Stimulated activated CD8-positive, alpha-beta memory T cell treated with anti-CD3 and anti-CD28 coated beads, Interleukin-2, amount 100 ng/mL, for 48 hours (primary cell): ENCODE measurements at places on chromosomes 3 and 15.
A peak's percentile ranks its signal among the peaks of the same experiment; 100 is the strongest.

DNA sequence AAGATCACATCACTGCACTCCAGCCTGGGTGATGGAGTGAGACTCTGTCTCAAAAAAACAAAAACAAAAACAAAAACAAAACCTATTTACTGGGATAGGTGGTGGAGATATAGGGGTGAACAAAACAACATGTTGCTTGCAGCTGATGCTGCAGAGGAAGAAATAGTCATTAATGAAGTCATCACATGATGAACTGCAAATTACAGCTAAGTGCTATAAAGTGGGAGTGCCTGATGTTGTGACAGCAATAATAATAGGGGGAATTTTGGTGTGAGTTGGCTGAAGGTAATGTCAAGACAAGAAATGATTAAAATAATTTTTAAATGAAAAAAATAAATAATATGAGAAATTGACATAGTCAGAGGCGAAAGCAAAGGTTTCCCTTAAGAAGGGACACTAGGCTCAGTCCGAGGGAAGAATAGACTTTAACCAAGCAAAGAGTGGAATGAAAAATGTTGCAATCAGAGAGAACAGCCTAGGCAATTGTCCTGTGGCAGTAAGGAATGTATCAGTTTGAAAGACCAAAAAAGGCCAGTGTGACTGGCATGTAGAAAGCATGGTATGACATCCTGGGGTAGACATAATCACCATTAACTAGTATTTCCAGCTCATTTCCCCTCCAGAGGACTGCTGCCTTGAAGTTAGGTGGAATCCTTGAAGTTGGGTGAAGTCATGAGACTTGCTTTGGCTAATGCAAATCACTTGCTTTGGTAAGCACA lies 14.7 kb upstream of the PIK3CB start:
- DNase-seq = no peak

DNA sequence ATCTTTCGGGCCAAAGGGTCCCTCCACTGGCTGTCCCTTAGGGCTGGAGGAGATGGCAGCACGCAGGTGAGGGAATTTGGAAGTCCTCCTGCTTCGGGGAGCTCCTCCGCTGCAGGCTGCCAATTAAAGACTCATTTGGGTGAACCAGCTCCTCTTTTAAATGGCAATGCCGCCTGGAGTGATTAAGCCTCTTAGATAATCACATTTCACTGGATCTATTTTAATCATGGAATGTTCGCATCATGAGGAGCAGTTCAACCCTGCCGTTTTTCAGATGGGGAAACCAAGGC lies 117.9 kb downstream of the LIPC start:
- DNase-seq = no peak

GRCh38 chr15:47414207-47414606 lies 303.1 kb upstream of the SEMA6D start:
- DNase-seq = no peak

GRCh38 chr3:143424874-143425273 lies 305.3 kb downstream of the CHST2 start:
- DNase-seq = no peak

DNA sequence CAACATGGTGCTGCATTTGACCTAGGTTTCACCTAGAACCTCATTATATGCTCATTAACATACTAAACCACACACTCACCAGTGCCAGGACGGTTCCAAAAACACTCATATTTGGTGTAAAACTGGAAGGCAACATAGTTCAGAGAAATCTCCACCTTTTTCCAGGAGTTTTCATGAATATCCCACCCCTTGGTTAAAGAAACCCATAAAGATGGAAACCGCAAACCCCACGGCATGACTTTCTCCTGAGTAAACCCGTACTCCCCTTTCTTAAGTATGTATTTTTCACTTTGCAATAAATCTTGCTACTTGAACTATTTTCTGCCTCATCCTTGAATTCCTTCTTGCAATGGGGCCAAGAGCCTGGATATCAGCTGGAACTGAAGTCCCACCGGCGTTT lies 379.3 kb downstream of the MAGI1 start:
- DNase-seq = no peak

DNA sequence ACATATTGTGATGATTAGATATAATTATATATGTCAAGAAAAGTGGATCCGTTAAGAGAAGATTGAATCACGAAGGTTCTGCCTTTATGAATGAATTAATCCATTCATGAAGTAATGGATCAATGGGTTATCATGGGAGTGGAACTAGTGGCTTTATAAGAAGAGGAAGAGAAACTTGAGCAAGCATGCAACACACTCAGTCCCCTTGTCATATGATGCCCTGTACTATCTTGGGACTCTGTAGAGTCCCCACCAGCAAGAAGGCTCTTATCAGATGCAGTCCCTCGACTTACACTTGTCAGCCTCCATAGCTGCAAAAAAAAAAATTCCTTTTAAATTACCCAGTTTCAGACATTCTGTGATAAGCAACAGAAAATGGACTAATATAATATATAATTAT lies 301.9 kb downstream of the RAP2B start:
- no peak for DNase-seq

GRCh38 chr3:176872771-176873209 lies 324.5 kb downstream of the TBL1XR1 start:
- peak; percentile 3 for DNase-seq

- DNase-seq = no peak
Measured at GRCh38 chr15:93469994-93470393, 381.0 kb upstream of the RGMA start.

GRCh38 chr3:16884084-16884747 lies 539 bp upstream of the PLCL2 start:
- DNase-seq = peak; percentile 68

DNA sequence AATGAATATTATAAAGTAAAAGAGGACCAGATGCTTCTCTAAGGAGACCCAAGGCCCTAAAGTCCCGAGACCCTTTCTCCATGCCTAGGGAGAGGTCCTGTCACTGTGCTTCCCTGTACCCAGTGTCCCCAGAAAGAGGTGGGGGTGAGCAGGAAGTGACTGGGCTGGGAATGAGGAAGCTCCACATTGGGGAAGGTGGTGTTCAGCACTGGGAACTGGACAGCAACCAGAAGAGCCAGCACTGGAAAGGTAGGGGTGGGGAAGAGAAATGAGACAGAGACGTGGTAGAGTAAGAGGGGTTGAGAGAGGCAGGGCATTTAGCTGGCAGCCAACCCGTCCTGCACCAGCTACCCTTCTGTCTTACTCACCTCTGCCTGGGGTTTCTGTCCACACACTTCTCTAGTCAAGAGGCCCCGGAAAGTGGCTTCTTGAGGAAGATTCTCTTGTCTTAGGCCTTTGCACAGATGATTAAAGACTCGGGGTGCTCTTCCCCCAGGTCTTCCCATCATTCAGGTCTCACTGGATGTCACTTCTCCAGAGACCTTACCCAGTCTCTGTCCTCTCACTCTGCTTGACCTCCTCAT lies 12.2 kb downstream of the RRP9 start:
- DNase-seq = no peak

GRCh38 chr15:26943866-26944265 lies 27.1 kb upstream of the GABRG3 start:
- DNase-seq = no peak

DNA sequence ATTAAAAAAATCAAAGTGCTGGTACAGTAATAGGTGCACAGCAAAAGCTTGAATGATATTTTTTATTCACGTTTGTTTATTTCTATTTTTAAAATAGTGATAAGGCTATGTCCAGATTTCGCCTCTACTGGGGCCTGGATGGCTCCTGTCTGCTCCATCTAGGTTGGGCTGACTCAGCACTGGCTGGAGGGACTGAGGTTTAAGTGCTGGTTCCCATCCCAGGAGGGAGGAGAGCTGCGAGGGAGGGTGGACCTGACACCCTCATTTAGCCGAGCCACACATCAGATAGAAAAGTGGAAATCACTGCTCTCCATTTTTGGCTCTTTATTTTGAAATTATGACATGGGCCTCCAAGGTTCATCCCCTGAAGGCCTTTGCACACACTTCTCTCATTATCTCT lies 95.4 kb upstream of the AGBL1 start:
- no peak for DNase-seq

- DNase-seq = no peak
Measured at GRCh38 chr3:43024181-43024885, 45.2 kb downstream of the GASK1A start.

DNA sequence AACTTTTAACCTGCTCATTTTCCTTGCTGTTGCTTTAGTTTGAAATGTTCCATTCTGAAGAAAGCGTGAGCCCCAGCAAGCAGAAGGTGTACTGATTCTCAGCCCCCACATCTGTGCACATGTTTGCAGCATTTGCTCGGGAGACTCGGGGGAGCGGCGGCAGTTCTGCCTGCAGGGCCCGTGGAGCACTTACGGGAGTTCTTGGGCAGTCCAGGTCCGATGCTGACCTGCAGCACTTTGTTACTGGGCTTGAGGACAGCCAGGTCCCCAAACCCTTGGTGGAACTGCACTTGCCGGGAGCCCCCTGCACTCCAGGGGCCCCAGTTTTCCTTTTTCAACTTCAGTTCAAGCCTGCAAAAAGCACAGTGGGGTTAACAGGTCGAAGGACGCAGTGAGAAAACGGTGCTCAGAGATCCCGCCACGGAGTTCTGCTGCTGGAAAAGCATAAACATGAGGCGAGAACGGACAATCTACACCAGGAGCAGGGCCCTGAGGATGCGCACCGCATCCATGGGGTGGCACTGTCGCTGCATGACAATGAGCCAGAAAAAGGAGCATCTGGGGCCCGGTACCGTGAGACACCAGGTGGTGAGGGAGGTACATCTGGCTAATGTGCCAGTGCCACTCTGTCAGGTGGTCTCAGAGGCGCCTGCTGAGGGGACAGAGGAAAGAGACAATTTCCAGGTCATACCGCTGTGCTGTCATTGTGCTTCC lies 45.6 kb upstream of the LDHAL6B start:
- DNase-seq = no peak

DNA sequence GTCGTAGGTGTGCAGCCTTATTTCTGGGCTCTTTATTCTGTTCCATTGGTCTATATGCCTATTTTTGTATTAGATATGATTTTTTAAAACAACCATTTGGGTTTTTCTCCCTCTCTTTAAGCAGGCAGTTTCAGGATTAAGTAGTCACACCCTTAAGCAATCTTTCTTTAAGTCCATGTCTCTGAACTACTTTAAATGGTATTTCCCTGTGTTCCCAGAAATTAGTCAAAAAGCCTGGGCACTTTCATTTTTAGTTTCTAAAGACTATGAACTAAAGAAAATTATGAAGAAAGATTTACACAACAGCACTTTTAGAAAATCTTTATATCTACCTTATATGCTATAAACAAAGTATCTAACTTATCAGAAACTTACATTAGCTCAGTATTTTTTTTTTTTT lies 110.3 kb downstream of the FAIM start:
- no peak for DNase-seq

GRCh38 chr15:51736069-51736468 lies 1.4 kb downstream of the LYSMD2 start:
- DNase-seq = no peak

- DNase-seq = no peak
Measured at GRCh38 chr3:27641271-27641800, 80.8 kb downstream of the EOMES start.

- DNase-seq = no peak
Measured at GRCh38 chr3:67377299-67377698, 277.1 kb downstream of the SUCLG2 start.

DNA sequence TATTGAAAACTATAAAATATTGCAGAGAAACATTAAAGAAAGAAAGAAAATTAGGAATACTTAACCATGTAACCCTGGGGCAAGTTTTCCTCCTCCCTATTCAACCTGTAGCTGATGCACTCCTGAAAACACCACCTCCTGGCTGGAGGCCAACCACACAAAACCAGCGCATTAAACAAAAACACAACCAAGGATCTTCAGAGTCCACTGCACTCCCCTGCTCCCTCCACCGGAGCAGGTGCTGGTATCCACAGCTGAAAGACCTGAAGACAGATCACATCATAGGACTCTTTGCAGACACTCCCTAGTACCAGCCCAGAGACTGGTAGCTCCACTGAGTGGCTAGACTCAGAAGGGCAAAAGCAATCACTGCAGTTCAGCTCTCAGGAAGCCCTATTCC lies 13.6 kb upstream of the ADAMTS17 start:
- DNase-seq = no peak

DNA sequence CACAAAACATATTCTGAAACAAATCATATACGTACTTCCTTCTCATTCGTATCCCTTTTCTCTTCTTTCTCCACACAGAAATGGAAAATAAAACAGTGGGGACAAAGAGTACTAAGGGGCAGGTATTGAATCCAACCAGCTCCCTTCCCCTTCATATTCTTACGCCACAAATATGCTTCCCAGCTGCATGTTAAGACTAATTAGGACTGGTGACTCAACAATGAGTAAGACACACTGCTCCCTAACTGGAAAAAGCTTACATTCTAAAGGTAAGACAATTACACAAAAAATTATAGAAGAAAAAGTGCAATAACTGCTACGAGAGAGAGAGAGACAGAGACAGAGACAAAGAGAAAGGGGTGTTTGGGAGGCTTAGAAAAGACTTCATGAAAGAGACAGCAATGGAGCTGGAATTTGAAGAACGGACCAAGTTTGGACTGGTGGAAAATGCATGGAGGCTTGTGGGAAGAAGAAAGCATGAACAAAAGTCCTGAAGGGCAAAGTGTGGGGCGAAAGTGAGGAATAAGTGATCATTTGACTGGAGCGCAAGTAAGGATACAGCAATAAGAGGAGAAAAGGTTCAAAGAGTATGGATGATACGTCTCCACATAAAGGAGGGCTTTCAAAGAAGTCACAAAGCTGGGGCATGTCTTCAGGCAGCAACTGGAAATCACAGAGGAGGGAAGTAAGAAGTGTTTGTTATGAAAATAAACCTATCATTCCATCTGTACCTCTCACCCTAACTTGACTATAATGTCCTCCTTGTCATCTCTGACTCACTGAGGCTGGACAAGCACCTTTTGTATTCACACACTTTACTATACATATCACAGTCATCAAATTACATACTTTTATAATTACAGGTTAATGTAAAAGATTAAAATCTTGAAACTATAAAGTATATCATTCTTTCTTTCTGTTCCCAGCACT lies 49.2 kb downstream of the RYK start:
- no peak for DNase-seq

- DNase-seq = no peak
Measured at GRCh38 chr3:151037746-151038477, 47.6 kb upstream of the MED12L start.

DNA sequence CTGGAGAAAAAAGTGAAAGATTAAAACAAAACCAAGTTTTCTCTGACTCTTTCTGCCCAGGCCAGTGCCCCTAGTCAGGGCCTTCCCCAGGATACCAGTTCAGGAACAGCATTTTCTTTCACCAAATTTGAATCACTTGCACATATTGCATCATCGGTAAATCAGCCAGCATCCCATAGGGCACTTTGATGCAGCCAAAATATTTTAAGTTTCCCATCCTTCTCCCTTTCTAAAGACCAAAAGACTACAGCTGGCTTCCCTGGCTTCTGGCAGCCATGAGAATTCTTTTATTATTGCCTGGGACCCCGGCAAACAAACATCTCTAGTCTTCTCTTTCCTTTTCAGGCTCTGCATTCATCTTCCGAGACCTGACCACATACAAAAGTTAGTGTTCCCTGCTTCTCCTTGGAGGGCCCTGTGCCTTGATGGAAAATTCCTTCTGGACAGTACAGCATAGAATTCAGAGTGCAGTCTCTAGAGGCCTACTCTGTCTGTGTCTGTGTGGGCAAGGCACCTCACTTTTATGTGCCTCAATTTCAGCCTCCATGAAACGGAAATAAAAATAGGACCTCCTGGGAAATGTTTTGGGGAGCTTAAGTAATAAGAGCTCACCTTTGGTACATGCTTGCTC lies 348.0 kb downstream of the VPS13C start:
- no peak for DNase-seq

GRCh38 chr15:66472176-66472999 lies 25.2 kb downstream of the SNAPC5 start:
- DNase-seq = no peak

- DNase-seq = no peak
Measured at GRCh38 chr15:40003116-40003916, 35.7 kb downstream of the SRP14 start.
